GM23248 (cell line): ENCODE measurements at places on chromosomes 3 and 15.

GRCh38 chr3:172216911-172217310, 177.5 kb downstream of the FNDC3B start:
- DNase-seq = no peak

- DNase-seq = no peak
These were observed 24.1 kb upstream of the RARB start for GRCh38 chr3:25403968-25404367.

GRCh38 chr3:184145111-184145524, 10.0 kb downstream of the EIF2B5 start:
- DNase-seq = peak; percentile 39

- no peak for DNase-seq
These were observed 137.3 kb downstream of the FEZF2 start for GRCh38 chr3:62236016-62236415.

GRCh38 chr3:194270627-194271459, 80.3 kb downstream of the CPN2 start:
- DNase-seq = peak; percentile 63

GRCh38 chr3:115095236-115095635, 51.9 kb downstream of the ZBTB20 start:
- DNase-seq = no peak

- DNase-seq = no peak
These were observed 486.8 kb downstream of the MAGI1 start for GRCh38 chr3:65551945-65552344.

- DNase-seq = peak; percentile 61
These were observed 248.5 kb upstream of the TGFBR2 start for GRCh38 chr3:30357897-30358296.

GRCh38 chr3:75235631-75236030, 428.5 kb upstream of the FRG2C start:
- no peak for DNase-seq

GRCh38 chr15:45640616-45641015, 5.8 kb downstream of the SQOR start:
- peak; percentile 95 for DNase-seq

- no peak for DNase-seq
These were observed at the start of gene CCDC33 for GRCh38 chr15:74235962-74236361. TSS of gene CCDC33 (plus strand) at chr15:74236326. CDS start at chr15:74236720, 394 bp downstream.

GRCh38 chr3:72331076-72331475, 517.2 kb downstream of the SHQ1 start:
- no peak for DNase-seq

DNA sequence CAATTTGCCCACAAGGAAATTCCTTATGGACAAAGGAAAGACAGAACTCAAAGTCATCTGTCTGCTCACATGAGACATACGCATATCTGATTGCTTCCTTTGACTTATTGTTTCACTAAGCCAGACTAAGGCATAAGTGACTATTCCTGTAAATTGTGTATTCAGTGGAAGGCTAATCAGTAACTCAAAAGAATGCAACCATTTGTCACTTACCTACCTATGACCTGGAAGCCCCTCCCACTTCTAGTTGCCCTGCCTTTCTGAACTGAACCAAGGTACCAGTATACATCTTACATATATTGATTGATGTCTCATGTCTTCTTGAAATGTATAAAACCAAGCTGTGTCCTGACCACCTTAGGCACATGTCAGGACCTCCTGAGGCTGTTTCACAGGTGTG, 53.5 kb upstream of the PROK2 start:
- DNase-seq = no peak

- DNase-seq = no peak
These were observed 84.8 kb downstream of the XXYLT1 start for GRCh38 chr3:195186041-195186709.

DNA sequence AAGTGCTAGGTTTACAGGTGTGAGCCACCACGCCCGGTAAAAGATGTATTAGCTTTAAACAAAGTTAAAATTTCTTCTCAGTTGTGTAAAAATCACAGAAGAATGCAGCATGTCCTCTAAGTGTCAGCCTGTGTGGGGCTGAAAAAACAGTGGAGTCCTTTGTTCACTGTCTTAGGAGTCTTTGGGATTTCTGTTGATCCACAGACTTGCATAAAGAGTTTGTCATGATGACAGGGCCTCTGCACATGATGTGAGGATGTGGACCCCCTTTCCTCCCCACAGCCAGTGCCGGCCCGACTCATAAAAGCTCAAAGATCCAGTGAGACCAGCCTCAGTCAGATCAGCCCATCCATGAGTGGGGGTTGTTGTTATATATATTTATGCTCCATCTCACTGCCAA, 49.0 kb upstream of the GOLGA8J start:
- no peak for DNase-seq

GRCh38 chr3:120448756-120449155, 2.0 kb downstream of the FSTL1 start:
- DNase-seq = peak; percentile 93

GRCh38 chr3:103006526-103007183, 571.8 kb downstream of the ZPLD1 start:
- DNase-seq = no peak

GRCh38 chr15:74156678-74157411, 16.7 kb upstream of the ISLR start:
- peak; percentile 45 for DNase-seq

GRCh38 chr15:85149465-85150129, 167.9 kb downstream of the PDE8A start:
- DNase-seq = no peak

DNA sequence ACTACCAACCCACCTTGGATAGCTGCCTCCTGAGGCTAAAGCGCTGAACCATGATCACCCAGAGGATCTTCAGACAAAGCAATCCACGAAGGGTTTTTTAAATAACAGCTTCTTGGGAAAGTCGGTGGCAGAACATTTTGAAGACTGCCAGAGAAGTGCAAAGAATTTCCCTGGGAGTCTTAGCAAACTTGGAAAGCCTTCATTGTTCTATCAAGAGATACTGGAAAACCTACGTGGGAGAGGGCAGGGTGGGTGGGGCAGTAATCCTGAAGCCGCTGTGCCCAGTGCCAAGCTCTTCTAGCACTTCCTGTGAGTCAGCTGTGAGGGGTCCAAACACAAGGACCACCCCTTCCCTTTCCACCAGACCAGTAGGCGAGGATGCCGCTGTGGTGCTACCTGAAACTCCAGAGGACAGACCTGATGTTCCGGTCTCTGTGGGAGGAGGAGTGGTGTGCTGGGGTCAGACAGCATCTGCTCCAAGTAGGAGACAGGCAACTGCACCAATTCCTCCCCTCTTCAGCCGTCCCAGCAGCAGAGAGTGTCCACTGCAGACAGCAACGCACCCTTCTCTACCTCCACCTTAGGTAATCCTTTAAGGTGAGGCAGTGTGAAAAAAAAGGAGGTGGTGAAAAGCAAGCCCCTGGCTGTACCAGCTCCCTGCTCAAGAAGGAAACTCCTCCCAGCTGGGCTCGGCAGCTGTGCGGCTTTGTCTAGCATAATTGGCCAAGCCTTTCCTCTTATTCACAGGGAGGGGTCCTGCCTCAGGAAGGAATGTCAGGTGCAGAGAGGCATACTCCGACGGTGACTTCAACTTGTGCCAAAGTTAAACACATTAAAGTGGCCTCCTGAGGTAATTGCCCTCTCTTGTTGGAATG, 99.0 kb downstream of the TMCC1 start:
- DNase-seq = peak; percentile 53

GRCh38 chr3:35012214-35012613, 627.1 kb upstream of the ARPP21 start:
- no peak for DNase-seq

- peak; percentile 54 for DNase-seq
These were observed 28.5 kb downstream of the BTLA start for GRCh38 chr3:112470788-112471187.

DNA sequence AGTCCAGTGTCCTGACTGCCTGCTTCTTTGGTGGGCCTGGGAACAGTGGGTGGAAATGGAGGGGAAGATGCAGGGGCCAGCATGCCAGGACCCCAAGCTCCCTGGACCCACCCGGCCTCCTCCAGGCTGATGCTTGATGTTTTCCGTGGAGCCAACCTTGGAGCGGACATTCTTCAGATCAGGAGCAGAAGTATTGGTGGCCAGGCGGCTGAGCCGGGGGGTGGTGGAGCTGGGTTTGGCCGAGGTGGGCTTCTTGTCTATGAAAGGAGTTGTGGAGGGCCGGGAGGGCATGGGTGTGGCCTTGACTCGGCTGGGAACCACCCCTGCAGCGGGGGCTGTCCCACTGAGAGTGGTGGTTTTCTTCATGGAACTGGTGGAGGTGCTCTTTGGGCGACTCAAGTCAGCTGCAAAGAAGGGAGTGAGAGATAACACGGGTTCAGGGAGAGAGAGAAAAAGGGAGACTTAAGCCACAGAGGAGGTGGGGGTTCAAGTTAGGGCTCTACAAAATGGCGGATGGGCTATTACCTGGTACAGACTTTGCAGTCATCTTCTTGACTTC, 67.8 kb downstream of the DHX30 start:
- no peak for DNase-seq

- DNase-seq = peak; percentile 96
These were observed 20.7 kb upstream of the FEM1B start for GRCh38 chr15:68256675-68257450.

DNA sequence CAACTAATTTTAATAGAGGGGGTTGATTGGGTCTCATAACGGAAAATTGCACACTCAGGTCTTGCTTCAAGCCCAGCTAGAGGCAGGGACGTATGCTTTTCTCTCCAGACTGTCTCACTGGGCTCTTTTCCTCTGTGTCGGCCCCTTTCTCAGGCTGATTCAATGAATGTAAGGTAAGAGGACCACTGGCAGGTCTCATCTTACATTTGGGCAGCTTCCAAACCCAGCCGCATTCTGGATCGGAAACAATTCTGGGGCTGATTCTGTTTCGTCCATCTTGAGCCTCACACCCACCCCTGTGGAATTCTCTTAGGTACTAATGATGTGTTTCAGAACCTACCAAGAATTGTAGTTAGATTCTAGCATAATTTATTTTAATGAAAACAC, 40.7 kb downstream of the TMEM212 start:
- DNase-seq = no peak

GRCh38 chr3:186307594-186308221, 54.3 kb downstream of the DGKG start:
- peak; percentile 69 for DNase-seq

GRCh38 chr15:67652586-67652985, 110.1 kb downstream of the MAP2K5 start:
- DNase-seq = no peak

DNA sequence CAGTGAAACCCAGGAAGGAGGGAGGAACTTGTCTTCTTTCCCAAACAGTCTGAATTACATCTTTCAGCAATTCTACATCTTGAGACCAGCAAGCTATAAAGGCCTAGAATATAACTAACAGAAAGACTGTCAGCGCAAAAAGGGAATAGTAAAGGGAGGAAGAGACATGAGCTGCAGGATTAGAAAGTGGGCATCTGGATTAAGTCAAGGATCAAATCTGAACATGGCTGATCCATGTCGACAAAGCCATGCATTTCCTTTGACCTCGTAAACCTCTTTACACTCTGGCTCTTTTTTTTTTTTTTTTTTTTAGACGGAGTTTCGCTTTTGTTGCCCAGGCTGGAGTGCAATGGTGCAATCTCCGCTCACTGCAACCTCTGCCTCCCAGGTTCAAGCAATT, 35.4 kb upstream of the KCNMB3 start:
- DNase-seq = no peak

- DNase-seq = no peak
These were observed 2.4 kb downstream of the ANKRD63 start for GRCh38 chr15:40280260-40281056.

- peak; percentile 51 for DNase-seq
These were observed 1.9 kb upstream of the VWA5B2 start for GRCh38 chr3:184227481-184227935.

DNA sequence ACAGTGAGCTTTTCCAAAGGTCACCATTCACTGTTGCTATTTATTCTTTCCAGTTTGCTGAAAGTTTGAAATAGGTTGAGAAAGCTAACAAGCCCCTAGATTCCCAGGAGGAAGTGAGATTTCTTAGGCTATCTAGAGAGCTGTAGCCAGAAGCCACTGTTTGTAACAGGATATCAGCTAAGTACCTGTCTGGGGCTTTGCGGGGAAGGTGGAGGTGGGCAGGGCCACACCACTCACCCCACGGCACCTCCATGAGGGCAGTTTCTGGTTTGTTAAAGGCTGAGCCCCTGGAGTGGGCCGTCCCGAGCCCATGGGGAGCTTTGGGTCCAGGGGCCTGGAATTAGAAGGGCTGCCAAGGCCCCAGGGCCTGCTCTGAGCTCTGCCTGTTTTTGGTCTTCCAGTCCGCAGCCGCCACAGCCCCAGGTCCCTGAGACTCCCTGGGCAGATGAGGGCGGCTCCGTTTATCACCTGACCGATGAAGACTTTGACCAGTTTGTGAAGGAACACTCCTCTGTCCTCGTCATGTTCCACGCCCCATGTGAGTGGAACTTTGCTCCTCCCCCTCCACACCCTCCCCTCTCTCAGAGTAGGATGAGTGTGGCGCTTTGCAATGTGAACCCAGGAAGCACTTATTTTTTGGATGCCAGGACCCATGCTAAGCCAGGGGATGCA, 63.4 kb downstream of the PDIA5 start:
- DNase-seq = no peak

DNA sequence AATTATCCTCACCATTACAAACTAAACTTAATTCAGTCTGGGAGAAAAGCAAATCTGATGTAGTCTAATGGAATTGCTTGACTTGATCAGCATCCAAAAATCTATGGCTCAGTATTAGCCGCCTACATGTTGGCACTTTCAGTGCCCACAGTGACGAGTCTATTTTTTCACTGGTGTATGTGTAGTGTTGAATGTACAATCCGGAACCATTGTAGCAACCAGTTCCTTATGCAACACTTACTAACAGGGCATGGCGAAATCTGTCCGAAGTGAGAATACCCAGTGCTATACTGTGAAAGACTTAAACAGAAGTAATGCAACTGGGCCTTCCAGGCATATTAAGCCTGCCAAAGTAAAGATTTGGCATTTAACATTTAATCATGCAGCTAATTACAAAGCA, 18.6 kb downstream of the LRRN1 start:
- no peak for DNase-seq

- no peak for DNase-seq
These were observed 692.7 kb upstream of the SGO1 start for GRCh38 chr3:20878691-20879090.

DNA sequence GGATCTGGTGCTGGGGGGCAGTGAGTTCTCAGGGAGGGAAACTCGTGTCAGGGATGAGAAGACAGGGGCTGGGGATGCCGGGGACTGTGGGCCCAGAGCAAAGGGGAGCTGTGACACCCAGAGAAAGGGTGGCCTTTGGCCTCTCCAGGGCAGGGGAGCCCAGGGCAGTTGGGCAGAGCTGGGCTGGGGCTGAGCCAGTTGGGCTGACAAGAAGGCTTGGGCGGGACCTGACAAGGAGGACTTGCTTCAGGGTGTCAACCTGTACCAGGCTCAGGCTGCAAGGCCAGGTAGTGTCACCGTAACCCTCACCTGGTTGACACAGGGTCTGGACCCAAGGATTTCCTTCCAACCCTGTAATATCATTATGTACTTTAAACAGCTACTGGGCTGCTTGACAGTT, 13.2 kb upstream of the ANPEP start:
- DNase-seq = no peak

- DNase-seq = peak; percentile 7
These were observed 65.5 kb downstream of the PEX5L start for GRCh38 chr3:179971280-179971679.

GRCh38 chr3:159605101-159605500, 383.5 kb upstream of the IL12A start:
- DNase-seq = no peak
